ENCODE measurements at places on chromosomes 1 and 21.
A peak's percentile ranks its signal among the peaks of the same experiment; 100 is the strongest.

- no peak for DNase-seq
Measured at GRCh38 chr1:56426587-56427381, 152.6 kb downstream of the PLPP3 start.

DNA sequence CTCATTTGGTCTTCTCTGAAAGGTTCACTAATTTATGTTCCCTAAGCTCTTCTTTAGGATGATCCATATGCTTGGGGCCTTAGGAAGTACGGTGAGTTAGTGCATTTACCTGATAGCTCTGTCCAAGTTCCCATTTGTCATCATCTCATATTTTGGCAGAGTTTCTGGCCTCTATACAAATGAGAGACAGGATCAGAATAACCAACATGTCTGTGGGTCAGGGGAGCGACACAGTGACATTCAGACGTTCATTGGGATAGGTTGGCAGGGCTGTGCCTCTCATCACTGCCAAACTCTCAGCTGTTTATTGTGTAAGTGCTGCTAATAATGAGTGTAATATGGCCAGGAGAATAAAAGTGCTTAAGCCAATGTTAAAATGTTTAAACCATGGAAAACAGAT is 561.1 kb upstream of the ZRANB2 start:
- DNase-seq: no peak

GRCh38 chr1:155051777-155052398 is 772 bp downstream of the ADAM15 start:
- DNase-seq: peak; percentile 21

DNA sequence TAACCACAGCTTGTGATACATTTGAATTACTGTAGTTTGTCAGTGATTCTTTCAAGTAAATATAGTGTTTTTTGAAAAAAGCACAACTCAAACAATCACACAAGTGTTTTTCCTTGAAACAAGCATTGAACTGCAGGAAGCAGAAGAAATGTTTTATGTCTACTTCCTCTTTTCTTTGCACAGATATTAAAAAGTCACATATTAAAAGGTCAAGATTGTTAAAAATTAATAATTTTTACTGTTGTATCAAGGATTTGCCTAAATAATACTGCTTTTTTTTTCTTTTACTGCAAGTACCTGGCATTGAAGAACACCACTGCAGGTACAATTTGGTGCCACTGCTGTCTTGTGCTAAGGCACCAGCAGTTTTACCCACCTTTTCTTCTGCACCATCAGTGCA is 214.2 kb upstream of the C1orf105 start:
- DNase-seq: no peak

DNA sequence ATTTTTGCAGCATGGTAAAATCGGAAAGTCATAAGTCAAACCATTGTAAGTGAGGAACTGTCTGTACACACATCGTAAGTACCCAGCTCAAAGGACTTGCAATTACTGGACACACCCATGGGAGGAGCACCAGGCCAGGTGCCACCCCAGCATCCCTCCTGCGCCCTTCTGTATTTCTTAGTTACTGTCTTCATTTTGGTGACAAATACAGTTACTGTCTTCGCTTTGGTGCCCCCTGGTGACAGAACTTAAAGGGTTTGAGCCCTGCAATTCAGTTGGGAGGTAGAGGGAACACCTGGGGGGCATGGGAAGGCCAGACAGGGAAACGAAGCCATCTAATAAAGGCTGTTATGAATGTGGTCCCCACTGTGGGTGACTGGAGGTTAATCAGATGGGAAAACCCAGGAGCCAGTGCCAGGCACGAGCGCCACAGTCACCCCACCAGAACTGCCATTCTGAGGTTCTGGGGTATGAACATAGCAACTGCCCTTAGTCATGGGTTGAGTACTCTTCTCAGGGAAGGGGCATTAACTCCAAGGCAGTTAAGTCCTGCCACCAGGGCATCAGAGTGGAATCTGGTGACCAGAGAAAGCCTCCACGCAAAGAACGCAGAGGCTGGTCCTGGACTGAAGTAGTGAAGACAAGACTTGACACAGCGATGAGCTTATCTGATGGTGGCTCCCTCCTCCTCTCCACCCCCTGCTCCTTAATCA is 612.9 kb downstream of the PTPRU start:
- peak; percentile 37 for DNase-seq

DNA sequence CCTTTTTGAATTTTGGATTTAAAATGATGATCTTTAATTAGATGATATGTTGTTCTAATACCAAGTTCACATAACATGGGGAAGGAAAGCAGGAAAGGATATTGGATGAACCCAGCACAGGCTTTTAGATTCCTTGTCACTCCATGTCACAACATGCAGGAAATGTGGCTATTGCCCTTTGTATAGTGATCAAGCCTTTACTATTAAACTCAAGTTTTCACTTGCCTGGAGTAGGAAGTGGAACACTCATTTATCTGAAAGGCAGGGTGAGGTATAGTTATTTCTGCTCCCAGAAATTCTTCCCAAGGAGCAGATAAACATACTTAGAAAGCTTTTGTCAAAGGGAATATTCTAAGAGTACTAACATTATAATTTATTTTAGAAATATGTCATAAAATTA is 37.2 kb upstream of the BCAS2 start:
- no peak for DNase-seq

DNA sequence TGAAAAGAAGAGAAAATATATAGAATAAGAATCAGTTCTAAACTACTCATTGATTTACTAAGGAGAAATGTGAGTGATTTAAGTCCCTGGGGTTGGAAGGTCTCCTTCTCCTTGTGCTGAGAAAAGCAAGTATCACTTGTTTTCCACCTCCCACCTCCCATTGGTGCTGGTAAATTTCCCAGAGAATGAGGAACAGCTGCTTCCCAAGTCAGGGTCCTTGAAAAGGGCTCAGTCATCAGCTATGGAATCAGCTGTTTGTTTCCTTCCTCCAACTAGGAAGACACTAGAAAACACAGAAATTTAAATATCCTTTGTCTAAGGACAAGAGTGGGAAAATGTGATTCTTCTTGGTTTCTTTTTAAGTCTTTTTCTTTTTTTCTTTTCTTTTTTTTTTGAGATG is 131.3 kb upstream of the C1orf21 start:
- DNase-seq: no peak
